Ovary (tissue), 10 donors: ENCODE measurements at places on chromosomes 6 and 20. TPM values are rescaled to one million over a fixed set of nuclear protein-coding genes. Genes with fewer than 3 reads are reported as not detected.
A peak's percentile ranks its signal among the peaks of the same experiment; 100 is the strongest.

DNA sequence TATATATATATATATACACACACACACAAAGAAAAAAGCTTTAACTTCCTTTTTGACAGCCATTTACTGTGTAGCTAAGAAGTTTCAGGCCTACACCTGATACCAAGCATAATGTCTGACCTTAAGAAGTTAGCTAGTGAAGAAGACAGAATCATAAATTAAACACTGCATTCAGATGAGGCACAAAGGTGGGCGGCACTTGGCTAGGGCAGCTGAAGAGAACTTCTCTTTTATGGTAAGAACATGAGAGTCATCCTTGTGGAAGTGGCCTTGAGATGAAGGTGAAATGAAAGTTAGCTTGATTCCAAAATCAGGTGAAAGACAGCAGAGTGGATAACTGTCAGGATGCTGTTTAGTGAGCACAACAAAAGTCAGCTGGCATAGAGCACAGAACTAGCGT, 46.5 kb downstream of the HTR1B start:
- no peak overlapping the region for H3K27ac ChIP-seq
- H3K27me3 ChIP-seq = no peaks in the 10 kb centered on the region
- H3K36me3 ChIP-seq = no peaks in the 10 kb centered on the region
- no peak for DNase-seq
- H3K4me1 ChIP-seq = no peaks in the 10 kb centered on the region

Gene RBCK1
- 83.2 TPM for total RNA-seq

DNA sequence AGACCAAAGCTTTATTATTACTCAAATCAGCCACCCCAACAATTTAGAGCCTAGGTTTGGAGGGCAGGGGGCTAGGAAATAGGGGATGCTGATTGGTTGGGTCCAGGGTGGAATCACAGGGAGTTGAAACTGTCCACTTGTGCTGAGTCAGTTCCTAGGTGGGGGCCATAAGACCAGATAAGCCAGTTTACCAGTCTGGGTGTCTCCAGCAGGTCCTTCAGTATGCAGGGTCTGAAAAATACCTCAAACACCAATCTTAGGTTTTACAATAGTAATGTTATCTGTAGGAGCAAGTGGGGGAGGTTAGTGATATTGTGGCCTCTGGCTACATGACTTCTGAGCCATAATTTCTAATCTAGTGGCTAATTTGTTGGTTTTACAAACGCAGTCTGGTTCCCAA, 63.2 kb downstream of the UBR2 start:
- no peak overlapping the region for H3K27ac ChIP-seq
- H3K4me1 ChIP-seq = peaks cover 1% of the 10 kb centered on the region
- no peaks in the 10 kb centered on the region for H3K36me3 ChIP-seq
- no peak overlapping the region for H3K4me3 ChIP-seq

GRCh38 chr6:136784910-136785746, 7.1 kb downstream of the MAP3K5 start:
- no peaks in the 10 kb centered on the region for H3K27me3 ChIP-seq
- DNase-seq = peak; percentile 66
- H3K4me1 ChIP-seq = peaks cover 35% of the 10 kb centered on the region

DNA sequence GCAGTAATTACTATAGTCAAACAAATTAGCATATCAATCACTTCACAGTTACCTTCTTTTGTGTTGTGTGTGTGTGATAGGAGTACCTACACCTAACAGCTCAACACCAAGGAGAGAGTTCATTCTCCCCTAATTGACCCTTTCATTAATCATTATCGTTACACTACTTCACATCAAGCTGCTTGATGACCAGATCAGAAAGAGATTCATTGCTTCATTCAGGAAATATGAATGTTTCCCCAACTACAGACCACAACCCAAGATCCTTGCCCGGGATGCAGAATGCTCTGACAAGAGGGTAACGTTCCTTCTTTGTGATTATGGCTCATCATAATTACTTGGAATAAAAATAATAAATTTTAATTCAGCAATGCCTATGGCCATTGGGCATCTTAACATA, 132.7 kb downstream of the PKHD1 start:
- H3K4me3 ChIP-seq = no peak overlapping the region
- no peaks in the 10 kb centered on the region for H3K36me3 ChIP-seq
- H3K27me3 ChIP-seq = no peaks in the 10 kb centered on the region
- no peaks in the 10 kb centered on the region for H3K4me1 ChIP-seq

Gene FABP7
- not detected for total RNA-seq

Gene NKX2-4
- not detected for total RNA-seq

DNA sequence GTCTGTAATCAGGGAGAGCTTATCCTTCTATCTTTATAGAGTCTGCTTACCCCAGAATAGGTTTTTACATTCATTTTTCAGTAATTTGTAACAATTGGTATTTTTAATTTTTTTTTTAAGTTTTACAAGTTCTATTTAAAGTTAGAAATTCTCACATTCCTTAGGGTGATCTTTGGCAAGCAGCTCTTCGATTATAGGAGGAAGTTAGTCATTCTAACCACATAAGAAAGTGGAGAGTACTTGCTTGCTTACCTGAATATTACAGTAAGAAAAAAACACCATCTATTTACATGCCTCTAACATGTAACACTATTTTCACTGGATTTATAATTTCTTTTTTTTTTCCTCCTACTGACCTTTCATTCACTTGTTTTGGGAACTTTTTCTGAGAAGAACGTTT, 6.7 kb downstream of the TSHZ2 start:
- H3K36me3 ChIP-seq = no peaks in the 10 kb centered on the region
- H3K27ac ChIP-seq = no peak overlapping the region
- H3K27me3 ChIP-seq = no peaks in the 10 kb centered on the region
- H3K4me3 ChIP-seq = no peak overlapping the region

DNA sequence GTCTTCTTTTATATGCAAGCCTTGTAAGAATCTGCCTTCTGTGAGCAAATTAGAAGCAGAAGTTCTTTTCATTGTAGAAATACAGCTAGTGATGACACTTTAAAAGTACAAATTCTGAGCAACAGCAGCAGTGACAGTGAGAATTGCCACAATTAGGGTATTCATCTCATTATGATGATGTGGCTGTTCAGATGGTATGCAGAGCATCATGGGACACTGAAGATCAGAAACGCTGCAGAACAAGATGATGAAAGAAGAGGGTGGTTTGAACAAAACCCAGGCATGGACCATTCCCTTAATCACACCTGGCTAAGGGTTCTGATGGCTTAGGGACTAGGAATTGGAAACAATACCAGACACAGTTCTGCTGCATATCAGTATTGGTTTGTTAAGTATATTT, 312.7 kb upstream of the TBX18 start:
- no peak for DNase-seq
- no peaks in the 10 kb centered on the region for H3K4me1 ChIP-seq
- H3K27ac ChIP-seq = no peak overlapping the region
- no peaks in the 10 kb centered on the region for H3K27me3 ChIP-seq

GRCh38 chr20:64119681-64120341, 12.4 kb upstream of the NPBWR2 start:
- H3K27me3 ChIP-seq = no peaks in the 10 kb centered on the region
- no peaks in the 10 kb centered on the region for H3K36me3 ChIP-seq
- H3K4me3 ChIP-seq = no peak overlapping the region
- no peak for DNase-seq

Gene CDKN1A
- 250 TPM for total RNA-seq

Gene KCNK16
- total RNA-seq = not detected

DNA sequence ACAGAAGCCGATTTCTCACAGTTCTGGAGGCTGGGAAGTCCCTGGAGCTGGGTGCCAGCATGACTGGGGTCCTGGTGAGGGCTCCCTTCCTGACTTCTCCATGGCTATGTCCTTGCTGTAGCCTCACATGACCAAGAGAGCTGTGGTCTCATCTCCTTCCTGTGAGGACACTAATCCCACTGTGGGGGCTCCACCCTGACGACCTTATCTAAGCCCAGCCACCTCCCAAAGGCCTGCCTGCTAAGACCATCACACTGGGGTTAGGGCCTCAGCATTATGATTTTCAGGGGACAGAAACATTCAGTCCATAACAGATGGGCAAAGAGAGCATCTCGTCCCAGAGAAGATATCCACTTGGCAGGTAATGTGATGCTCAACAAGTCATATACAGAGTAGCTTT, 16.8 kb downstream of the RPP40 start:
- no peak overlapping the region for H3K27ac ChIP-seq
- H3K36me3 ChIP-seq = no peaks in the 10 kb centered on the region
- no peak overlapping the region for H3K4me3 ChIP-seq
- H3K27me3 ChIP-seq = no peaks in the 10 kb centered on the region
- DNase-seq = no peak
- no peaks in the 10 kb centered on the region for H3K4me1 ChIP-seq

Gene TREML2
- not detected for total RNA-seq

- H3K27ac ChIP-seq = no peak overlapping the region
- no peak for DNase-seq
- H3K4me3 ChIP-seq = no peak overlapping the region
- H3K4me1 ChIP-seq = no peaks in the 10 kb centered on the region
Measured at GRCh38 chr6:166420351-166420750, 37.6 kb upstream of the MPC1 start.

Gene TFAP2A
- 0.15 TPM for total RNA-seq

DNA sequence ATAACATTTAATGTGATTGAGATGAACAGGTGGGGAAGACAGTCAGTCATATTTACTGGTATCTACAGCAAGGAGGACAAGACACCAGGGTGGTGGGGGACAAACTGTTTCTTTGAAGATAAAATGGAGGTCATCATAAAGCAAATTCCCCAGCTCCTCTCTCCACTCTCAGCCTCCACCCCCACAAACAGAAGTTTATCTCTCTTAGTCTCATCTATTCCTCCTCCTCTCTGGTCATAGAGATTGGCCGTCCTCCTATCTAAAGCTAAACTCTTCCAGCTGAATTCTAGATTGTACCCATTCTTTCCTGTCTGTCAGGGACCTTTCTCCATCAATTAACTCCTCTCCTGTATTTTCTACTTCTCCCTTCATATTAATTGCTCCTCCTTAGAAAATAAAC, 71.1 kb downstream of the KIF6 start:
- no peaks in the 10 kb centered on the region for H3K36me3 ChIP-seq
- DNase-seq = no peak
- H3K4me3 ChIP-seq = no peak overlapping the region

DNA sequence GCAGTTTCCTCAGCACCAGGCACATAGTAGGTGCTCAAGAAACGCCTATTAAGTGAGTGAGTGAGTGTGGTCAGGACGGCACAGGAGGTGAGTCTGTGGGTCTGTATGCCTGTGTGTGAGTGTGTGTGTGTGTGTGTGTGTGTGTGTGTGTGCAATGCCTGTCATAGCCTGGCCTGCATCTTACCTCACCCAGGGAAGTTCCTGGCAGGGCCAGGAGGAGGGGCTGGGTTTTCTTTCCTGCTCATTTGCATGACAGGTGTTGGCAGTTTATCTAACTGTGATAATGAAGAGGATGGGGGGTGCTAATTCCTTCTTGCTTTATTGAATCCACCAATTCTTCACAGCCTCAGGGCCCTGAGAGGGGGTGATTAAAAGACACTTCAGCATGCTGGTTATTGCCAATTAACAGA, 146.7 kb upstream of the MLN start:
- H3K27ac ChIP-seq = no peak overlapping the region
- no peaks in the 10 kb centered on the region for H3K27me3 ChIP-seq
- no peak overlapping the region for H3K4me3 ChIP-seq
- DNase-seq = no peak

GRCh38 chr6:69974193-69974592, 107.8 kb downstream of the COL19A1 start:
- no peaks in the 10 kb centered on the region for H3K4me1 ChIP-seq
- H3K27ac ChIP-seq = no peak overlapping the region
- no peaks in the 10 kb centered on the region for H3K36me3 ChIP-seq
- no peaks in the 10 kb centered on the region for H3K27me3 ChIP-seq

Gene NINL
- 33.3 TPM for total RNA-seq

DNA sequence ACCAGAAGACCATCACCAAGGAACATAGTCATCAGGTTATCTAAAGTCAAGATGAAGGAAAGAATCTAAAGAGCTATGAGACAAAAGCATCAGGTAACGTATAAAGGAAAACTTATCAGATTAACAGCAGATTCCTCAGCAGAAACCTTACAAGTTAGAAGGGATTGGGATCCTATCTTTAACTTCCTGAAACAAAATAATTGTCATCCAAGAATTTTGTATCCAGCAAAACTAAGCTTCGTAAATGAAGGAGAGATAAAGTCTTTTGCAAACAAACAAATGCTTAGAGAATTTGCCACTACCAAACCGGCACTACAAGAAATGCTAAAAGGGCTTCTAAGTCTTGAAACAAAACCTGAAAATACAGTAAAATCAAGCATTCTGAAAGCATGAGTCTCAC, 71.0 kb downstream of the HECA start:
- no peak for DNase-seq
- H3K36me3 ChIP-seq = no peaks in the 10 kb centered on the region
- H3K27ac ChIP-seq = no peak overlapping the region

- H3K36me3 ChIP-seq = no peaks in the 10 kb centered on the region
- no peak for DNase-seq
- H3K27me3 ChIP-seq = no peaks in the 10 kb centered on the region
- H3K4me1 ChIP-seq = peaks cover 5% of the 10 kb centered on the region
- no peak overlapping the region for H3K27ac ChIP-seq
- no peak overlapping the region for H3K4me3 ChIP-seq
Measured at GRCh38 chr6:42226161-42226611, 8.5 kb upstream of the MRPS10 start.

Gene FKBP1C
- total RNA-seq = not detected

Gene EDN1
- total RNA-seq = 7.8 TPM

DNA sequence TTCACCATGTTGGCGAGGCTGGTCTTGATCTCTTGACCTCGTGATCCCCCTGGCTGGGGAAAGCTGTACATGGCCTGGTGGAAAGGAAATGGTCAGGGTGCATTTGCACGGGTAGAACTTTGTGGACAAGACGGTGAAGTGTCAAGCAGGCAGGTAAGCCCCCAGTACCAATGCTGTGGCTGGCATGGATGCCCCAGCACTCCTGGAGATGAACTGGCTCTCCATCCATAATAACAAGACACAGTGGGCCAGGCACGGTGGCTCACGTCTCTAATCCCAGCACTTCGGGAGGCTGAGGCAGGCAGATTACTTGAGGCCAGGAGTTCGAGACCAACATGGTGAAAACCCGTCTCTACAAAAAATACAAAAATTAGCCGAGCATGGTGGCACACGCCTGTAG, 37.3 kb upstream of the TMEM181 start:
- H3K4me3 ChIP-seq = no peak overlapping the region
- peaks cover 1% of the 10 kb centered on the region for H3K4me1 ChIP-seq
- no peak for DNase-seq
- H3K36me3 ChIP-seq = no peaks in the 10 kb centered on the region
- H3K27ac ChIP-seq = no peak overlapping the region

- no peaks in the 10 kb centered on the region for H3K27me3 ChIP-seq
- no peaks in the 10 kb centered on the region for H3K36me3 ChIP-seq
- H3K4me3 ChIP-seq = no peak overlapping the region
- no peak for DNase-seq
- H3K27ac ChIP-seq = no peak overlapping the region
- peaks cover 20% of the 10 kb centered on the region for H3K4me1 ChIP-seq
Measured at GRCh38 chr20:58017970-58018530, 210.4 kb downstream of the ANKRD60 start.
